ENCODE measurements at places on chromosomes 13 and 19. TPM values are rescaled to one million over a fixed set of nuclear protein-coding genes. Genes with fewer than 3 reads are reported as not detected.

Gene CBARP
- not detected for polyA plus RNA-seq

Gene ZNF415
- polyA plus RNA-seq: 2.5 TPM

Gene FBN3
- not detected for polyA plus RNA-seq

Gene ATP8A2
- polyA plus RNA-seq: 0.79 TPM

Gene ZFP14
- polyA plus RNA-seq: 8.5 TPM

Gene ZNF766
- 4.3 TPM for polyA plus RNA-seq

Gene ERCC1
- 55.0 TPM for polyA plus RNA-seq

Gene SCEL
- 0.27 TPM for polyA plus RNA-seq

Gene VSIG10L
- polyA plus RNA-seq: 2.6 TPM

DNA sequence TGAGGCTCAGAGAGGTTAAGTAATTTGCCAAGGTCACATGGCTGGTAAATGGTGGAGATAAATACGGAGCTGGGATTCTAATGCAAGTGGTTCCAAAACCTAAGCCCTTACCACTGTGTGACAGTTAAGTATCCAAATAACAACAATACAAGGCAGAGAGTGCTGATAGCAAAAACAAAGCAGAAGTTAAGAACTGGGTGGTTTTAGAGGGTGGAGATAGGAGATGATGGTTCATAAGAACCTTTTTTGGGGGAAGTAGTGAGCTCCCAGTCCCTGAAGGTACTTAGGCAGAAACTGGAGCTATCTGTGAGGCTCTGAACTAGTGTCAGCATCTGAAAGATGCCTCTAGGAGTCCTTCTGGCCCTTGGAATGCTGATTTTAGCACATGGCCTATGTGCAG, 56.2 kb upstream of the UBE2L5 start:
- no peak for DNase-seq

GRCh38 chr19:58498316-58499020, 13.3 kb downstream of the SLC27A5 start:
- no peak for DNase-seq

- no peak for DNase-seq
Measured at GRCh38 chr13:109629737-109630136, 156.6 kb downstream of the IRS2 start.

GRCh38 chr19:5179256-5179655, 161.4 kb downstream of the PTPRS start:
- no peak for DNase-seq

DNA sequence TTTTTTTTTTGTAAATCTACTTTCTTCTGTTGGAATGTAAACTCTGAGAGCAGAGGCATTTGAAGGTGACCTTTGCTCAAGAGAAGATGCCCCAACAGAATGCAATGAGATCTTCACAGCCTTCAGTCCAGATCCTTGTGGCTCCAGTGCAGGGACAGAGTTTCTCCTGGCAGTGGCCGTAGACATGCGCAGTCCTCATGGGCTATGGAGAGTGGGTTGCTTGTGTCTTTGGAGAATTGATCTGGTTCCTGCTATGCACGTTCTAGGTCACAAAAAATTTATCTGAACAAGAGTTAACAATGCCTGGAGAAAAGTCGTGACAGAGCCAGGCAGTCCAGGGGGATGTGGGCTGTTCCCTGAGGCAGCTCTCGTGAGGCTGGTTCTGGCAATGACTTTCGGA, 30.1 kb downstream of the TMEM255B start:
- no peak for DNase-seq

GRCh38 chr13:21831654-21832324, 160.9 kb downstream of the FGF9 start:
- no peak for DNase-seq

GRCh38 chr19:43776286-43776685, 4.5 kb downstream of the KCNN4 start:
- DNase-seq: no peak

DNA sequence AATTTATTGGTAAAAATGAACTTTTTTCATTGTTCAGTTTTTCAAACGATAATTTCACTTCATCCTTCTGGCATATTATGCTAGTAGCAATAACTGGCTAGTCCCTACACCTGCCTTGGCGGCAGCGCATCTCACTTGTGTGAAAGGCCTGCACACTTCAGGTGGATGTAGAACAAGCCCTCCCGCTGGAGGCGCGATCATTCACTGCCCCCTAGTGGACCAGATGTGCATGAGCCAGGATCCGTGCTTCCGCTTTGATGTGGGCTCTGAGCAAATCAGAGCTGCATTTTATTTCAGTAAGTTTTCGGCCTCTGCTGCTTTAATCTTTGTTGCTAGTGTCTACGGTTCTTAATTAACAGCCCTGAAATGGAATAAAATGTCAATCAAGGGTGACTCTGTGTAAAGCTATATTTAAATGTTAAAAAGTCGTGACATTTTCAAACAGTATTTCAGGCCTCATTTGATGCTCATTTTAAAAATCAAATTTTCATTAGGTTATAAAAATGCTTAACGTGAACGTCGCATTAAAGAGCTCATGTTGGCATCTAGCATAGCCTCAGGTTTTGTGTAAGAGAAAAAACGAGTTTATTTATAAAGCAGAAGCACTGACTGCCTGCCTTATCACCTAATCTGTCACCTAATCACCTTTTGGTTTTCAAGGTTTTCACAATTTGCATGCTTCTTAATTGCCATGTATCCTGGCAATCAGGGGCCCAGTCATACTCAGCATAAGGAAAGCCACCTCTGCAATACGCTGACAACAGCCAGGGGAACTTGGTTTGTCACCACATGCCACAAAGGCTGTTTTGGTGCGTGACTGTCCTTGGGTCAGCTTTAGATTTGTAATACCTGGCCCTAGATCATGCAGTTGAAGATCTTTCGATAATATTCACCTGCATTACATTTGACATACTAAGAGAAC, 112.2 kb downstream of the TEX26 start:
- DNase-seq: peak; percentile 87

- no peak for DNase-seq
Measured at GRCh38 chr19:19425170-19425875, 19.8 kb downstream of the GATAD2A start.

DNA sequence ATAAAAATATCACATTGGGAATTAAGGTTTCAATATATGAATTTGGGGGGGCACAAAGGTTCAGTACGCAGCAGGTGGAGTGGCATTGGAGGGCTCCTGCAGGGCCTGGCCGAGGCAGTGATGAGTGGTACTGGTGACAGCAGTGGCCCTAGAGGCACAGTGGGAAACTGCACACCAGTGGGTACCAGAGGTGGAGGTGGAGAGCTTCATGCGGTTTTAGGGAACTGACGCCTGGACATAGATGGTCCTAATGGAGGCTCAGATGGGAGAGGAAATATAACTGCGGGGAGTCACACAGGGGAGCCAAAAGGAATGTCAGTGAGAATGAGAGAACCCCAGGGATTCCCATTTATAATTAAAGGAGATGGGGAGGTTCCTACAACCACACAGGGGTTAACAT, 156.2 kb downstream of the COG6 start:
- no peak for DNase-seq

- no peak for DNase-seq
Measured at GRCh38 chr13:110214637-110215036, 92.3 kb downstream of the COL4A1 start.

- peak; percentile 97 for DNase-seq
Measured at GRCh38 chr19:1856698-1857603, 6.4 kb downstream of the KLF16 start.

DNA sequence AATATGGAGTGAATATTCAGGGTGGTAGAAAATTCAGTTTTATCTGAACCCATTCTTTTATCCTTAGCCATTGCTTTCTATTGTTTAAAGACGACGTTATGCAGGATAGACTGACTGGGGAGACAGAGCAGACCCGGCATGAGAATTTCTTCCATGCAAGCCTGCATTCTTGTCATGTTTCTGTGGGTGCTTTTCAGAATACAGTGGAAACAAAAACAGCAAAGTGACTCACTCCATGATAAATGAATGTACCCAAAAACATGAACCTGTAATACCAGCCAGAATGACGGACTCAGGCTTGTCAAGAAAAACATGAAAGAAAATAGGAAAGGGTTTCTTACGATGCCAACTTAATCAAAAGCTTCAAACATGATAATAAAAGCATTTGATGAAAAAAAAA, 924.0 kb downstream of the EFNB2 start:
- DNase-seq: no peak

DNA sequence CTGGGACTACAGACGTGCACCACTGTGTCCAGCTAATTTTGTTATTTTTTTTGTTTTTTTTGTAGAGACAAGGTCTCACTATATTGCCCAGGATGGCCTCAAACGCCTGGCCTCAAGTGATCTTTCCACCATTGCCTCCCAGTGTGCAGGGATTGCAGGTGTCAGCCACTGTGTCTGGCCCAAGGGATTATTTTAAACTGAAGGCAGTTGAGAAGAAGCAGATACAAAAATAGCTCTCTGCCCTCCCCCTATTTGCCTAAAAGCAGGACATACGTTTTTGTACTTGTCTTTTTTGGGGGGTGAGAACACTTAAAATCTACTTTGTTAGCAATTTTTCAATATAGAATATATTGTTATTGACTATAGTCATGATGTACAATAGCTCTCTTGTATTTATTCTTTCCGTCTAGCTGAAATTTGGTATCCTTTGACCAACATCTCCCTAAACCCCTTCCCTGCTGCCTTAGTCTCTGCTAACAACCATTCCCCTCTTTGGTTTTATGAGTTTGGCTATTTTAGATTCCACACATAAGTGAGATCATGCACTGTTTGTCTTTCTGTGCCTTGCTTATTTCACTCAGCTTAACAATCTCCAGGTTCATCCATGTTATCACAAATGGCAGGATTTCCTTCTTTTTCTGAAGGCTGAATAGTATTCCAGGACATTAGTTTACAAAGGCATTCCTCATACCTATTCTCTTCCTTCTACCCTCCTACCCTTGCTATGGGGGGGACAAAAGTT, 34.9 kb downstream of the ADGRE3 start:
- no peak for DNase-seq

DNA sequence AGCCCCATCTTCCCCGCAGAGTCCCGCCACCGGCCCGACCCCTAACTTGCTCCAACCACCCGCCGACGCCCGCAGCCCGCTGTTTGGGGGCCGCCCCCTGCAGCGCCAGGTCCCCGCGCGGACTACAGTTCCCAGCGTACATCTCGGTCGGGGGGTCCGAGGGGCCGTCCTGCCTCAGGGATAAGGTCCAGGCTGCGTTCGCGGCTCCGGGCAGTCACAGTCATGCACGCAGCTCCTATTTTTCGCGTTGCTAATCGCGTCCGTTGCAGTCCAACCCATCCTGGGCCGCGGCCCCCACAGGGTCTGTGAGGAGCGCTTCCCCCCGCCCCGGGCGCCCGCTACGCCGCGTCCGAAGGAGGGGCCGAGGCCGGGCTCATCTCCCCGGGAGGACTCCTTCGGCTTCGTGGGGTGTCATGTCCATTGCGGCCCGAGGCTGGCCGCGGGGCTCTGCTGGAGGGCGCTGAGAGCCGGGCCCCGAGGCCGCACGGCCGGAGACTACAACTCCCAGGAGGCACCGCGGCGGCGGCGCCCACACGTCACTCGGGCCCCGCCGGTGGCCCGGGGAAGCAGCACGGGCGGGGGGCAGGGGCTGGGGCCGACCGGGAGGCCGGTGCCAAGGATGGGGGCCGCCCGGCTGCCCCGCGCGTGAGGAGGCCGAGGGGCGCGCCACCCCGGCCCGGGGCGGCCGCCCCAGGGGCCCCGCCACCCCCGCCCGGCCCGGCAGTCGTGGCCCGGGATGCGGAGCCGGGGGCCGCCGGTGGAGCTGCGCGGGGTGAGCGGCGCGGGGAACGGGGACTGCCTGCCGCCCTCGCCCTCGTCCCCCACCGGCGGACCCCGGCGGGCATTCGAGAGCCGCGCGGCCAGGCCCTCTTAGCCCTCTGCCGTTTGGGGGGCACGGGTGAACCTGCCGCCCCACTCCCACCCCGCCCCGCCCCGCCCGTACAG, at the start of gene MAP3K10:
MAP3K10 (plus strand) TSS at position 536 of the 945 bp plus-strand sequence. CDS start 606 bp downstream, outside the sequence.
- DNase-seq: peak; percentile 59

- DNase-seq: no peak
Measured at GRCh38 chr13:48333976-48334375, 30.4 kb downstream of the RB1 start.

GRCh38 chr13:111549464-111549863, 229.0 kb downstream of the TEX29 start:
- DNase-seq: peak; percentile 25

DNA sequence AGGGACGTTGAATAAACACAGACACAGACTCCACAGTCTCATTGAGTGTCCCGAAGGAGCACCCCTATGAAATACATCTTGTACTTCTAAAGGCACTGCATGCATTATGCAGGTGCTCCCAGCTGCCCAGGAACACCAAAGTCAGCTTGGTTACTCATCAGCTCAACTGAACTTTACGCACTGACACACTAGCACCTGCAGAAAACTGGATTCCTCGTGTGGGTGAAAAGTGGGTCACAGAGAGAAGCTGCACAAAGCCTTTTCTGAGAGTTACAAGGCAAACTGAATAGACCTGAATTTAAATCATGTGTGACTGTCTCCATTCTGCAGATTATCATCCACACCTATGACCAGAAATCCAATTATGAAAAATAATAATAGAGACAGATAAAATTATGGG, 527.5 kb upstream of the NBEA start:
- DNase-seq: no peak

DNA sequence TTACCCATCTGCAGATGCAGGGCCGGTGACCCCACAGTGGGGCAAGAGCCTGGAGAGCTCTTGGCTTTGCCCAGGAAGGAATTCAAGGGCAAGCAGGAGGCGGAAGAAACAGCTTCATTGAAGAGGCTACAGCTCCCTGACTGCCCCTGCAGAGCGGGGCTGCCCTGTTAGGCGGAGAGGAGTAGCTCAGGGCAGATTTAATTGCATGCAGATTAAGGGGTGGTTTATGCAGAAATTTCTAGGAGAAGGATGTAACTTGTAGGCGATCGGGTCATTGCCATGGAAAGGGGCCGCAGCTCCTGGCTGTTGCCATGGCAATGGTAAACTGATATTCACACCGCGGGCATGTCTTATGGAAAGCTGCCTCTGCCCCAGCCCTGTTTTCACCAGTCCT, 94.1 kb downstream of the ATP11A start:
- no peak for DNase-seq

- no peak for DNase-seq
Measured at GRCh38 chr19:19268453-19269385, 4.4 kb downstream of the TM6SF2 start.

- no peak for DNase-seq
Measured at GRCh38 chr19:15820646-15821045, 5.2 kb upstream of the OR10H1 start.

- DNase-seq: no peak
Measured at GRCh38 chr13:37680137-37680536, 81.6 kb upstream of the POSTN start.

GRCh38 chr13:84038001-84038400, 155.7 kb upstream of the SLITRK1 start:
- no peak for DNase-seq

DNA sequence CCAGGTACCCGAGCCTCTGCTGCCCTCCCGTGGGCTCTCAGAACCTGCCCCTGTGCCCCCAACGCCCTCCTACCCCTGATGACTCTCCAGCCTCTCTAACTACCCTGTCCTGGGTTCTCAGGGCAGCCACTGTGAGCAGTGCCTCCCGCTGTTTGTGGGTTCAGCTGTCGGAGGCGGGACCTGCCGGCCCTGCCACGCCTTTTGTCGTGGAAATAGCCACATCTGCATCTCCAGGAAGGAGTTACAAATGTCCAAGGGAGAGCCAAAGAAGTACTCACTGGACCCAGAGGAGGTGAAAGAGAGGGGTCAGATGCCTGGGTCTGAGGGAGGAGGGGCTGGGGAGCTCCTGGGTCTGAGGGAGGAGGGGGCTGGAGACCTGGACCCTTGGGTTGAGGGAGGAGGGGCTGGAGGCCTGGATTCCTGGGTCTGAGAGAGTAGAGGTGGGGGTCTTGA, 20.0 kb downstream of the CNFN start:
- peak; percentile 16 for DNase-seq

- no peak for DNase-seq
Measured at GRCh38 chr19:43625918-43626579, 6.6 kb upstream of the ZNF428 start.

- DNase-seq: no peak
Measured at GRCh38 chr13:110676595-110677587, 29.0 kb downstream of the CARS2 start.
